Anterior cingulate cortex (tissue), 58 donors: ENCODE measurements at places on chromosomes 11 and 22.

GRCh38 chr11:109963101-109963500, 130.1 kb upstream of the ZC3H12C start:
- no peak for DNase-seq

- no peak for DNase-seq
Measured at GRCh38 chr11:64334764-64335735, 5.0 kb upstream of the CCDC88B start.

GRCh38 chr11:69121021-69121420, 34.7 kb upstream of the SMIM38 start:
- no peak for DNase-seq

GRCh38 chr22:25223269-25223850, 3.9 kb downstream of the CRYBB2 start:
- no peak for DNase-seq

GRCh38 chr11:77071077-77071476, 4.3 kb downstream of the CAPN5 start:
- no peak for DNase-seq

DNA sequence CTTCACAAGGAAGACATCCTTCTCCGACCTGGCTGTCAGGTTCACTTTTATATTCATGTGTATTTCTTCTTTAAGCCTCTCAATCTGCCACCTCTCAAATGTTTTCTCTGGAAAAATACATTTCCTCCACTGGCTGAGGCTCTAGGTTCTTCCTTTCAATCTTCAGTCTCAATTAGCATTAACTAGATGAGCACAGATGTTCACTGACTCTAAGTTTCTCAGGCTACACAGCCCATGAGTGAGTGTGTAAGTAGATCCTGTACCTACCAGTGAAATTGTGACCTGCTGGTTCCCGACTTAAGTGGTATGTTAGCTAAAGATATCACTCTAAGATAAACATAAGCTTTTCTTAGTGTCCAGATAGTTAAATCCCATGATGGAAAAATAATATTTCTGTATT, 206.9 kb downstream of the ADAMTS15 start:
- DNase-seq, result no peak

DNA sequence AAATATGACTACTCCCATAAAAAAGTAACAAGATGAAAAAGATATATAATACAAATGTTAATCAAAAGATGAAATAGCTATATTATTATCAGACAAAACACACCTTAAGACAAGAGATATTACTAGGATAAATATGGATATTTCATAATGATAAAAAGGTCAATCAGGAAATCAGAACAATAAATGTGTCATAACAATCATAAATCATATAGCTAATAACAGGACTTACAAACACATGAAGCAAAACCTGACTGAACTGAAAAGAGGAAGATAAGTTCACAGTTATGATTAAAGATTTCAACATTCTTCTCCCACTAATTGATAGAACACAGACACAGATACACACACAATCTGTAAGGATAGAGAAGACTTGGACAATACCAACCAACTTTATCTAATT, 47.2 kb downstream of the EIF3M start:
- no peak for DNase-seq

GRCh38 chr11:64292460-64293254, 1.6 kb downstream of the KCNK4 start:
- DNase-seq, result no peak

DNA sequence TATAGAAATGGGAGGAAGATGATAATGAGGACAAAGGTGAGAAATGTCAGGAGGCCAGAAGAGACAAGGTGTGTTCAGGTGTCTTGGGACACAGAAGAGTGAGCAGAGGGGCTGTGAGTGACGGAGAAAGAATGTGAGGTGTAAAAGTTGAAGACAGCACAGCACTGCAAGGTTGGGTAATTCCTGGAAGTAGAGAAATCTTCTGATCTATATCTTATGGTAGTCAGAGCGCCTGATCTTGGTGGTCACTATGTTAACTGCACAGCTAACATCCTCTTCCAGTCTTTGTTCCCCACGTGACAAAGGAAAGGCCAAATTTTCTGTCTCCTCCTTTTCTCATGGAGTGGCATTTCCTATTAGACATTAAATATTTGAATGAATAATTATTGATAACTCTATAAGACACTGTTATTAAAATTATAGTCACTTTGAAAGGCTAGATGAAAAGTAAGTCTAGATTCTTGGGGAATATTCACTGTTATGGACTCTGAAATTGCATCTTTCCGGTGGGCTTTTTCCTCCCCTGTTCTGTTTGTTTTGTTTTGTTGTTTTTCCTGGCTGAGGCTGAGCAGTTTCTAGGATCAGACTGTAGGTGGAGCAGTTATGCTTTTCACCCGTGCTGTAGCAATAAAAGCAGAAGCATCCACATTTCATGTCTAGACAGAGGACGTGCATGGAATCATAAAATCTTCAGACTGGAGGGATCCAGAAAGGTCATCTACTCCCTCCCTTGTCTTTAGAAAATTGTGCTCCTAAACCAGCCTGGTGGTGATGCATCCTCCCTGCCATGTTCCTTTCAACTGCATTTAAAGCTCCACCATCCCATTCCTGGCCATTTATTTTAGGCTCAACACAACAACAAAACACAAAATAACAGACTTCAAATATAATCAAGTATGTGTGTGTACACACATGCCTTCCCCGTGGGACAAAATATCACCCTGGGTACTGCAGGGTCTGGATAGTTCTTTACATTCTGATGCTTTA, 26.6 kb downstream of the SC5D start:
- no peak for DNase-seq

DNA sequence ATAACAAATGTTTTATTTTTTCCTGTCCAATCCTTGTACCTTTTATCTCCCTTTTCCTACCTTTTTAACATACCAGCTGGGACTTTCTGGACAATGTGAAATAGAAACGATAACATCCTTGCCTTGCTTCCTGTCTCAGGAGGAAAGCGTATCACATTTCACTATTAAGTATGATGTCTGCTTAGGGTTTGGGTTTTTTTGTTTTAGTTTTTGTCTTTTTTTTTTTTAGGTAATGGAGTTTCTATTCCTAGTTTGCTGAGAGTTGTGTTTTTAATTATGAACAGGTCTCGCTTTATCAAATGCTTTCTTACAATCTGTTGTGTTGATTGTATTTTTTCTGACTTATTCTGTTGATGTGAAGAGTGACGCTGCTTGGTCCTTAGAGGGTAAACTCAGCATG, 64.2 kb upstream of the KCNQ1OT1 start:
- DNase-seq, result no peak

DNA sequence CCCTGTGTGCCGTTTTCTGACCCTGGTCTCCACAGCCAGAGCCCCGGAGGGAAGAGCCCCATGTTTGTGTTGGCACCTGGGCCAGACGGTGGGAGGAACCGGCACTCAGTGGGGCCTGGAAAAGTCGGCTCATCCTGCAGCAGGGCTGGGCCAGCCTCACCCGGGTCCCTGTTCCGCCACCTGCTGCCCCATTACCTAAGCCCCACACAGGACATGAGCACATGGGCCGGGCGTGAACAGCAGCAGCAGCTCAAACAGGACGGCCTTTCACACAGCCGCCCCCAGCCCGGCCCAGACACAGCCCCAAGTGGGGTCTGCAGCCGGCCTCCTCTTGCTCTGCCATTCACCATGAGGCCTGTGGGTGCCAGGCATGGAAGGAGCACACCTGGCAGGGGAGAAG, 302.4 kb downstream of the MN1 start:
- DNase-seq, result no peak

DNA sequence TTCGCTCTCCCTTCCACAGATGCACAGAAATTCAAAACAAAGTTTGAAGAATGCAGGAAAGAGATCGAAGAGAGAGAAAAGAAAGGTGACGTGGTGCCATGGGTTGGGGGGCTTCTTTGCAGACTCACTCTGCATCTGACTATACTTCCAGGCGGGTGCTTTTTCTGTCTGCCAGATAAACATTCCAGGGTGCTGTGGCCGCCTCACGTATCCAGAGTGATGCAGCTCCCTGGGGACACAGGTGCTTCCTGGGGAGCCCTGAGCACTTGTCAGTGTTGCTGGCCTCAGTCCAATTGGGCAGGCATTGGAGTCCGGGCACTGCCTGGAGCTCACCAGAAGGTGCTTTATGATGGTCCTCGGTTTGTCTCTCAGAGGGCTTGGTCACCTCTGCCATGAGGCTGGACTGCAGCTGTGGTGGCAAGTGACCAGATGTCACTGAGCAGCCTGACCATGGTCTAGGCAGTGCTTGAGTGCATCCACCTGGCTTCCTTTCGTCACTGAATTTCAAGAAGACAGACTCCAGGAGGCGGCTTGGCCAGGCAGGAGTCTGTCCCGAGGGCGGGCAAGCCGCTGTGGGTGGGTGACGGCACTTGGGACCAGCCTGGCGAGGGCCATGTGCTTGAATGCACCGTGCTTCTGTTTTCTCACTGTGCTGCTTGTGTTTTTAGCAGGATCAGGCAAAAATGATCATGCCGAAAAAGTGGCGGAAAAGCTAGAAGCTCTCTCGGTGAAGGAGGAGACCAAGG, 5.1 kb upstream of the ZDHHC8 start:
- DNase-seq, result no peak

DNA sequence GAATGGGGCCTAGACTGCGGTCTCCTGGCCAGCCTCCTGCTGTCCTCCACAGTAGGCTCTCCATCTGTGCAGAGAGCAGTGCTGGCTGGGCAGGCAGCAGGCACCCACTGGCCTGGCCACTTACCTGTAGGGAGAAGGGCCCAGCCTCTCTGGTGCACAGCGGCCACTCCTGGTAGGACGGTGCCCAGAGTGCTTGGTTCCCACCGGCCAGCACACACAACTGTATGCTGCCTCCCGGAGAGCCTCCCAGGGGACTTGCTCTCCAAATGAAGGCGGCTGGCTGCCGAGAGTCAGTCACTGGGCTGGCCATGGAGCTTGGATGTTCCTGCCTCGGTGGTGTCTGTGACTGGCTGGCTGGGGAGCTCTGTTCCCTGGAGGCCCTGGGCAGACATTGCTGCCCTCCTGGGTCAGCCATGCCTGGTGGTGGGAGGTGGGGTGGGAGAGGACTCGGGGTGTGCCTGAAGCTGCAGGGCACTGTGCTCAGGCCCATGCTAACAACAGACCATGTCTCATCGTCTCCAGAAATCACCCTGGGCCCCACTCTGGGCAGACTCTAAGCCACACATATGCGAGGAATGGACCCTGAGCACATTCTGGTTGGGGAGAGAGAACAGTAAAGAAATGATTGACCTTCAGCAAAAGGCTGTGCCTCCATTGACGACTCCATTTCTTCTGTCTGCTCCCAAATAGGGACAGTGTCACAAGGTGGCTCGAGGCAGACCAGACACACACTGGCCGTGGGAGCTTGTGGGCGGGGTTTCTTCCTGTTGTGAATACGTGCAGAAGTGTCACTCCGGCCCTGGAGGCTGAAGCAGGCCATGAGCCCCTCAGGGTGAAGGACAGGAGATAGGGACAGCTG, 350.8 kb downstream of the TBC1D22A start:
- DNase-seq, result no peak

DNA sequence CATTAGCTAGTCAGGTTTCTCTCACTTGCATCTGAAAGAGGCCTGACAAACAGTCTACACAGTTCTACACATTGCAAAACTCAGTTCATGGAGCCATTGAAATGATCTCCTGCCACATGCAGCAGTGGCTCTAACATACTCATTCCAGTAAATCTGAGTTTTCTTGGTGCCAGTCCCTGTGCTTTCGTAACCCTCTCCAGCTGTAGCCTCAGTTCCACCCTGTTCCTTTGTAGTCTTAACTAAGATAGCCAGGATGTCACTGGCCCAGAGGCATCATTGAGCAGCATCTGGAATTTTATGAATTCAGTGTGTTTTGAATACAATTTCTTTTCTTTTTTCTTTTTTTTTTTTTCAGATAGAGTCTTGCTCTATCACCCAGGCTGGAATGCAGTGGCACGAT, 37.4 kb upstream of the ZBED5 start:
- DNase-seq, result no peak

- DNase-seq, result no peak
Measured at GRCh38 chr22:32951076-32951806, 106.9 kb downstream of the SYN3 start.
